ENCODE measurements at places on chromosomes 6 and 20.
A peak's percentile ranks its signal among the peaks of the same experiment; 100 is the strongest.

DNA sequence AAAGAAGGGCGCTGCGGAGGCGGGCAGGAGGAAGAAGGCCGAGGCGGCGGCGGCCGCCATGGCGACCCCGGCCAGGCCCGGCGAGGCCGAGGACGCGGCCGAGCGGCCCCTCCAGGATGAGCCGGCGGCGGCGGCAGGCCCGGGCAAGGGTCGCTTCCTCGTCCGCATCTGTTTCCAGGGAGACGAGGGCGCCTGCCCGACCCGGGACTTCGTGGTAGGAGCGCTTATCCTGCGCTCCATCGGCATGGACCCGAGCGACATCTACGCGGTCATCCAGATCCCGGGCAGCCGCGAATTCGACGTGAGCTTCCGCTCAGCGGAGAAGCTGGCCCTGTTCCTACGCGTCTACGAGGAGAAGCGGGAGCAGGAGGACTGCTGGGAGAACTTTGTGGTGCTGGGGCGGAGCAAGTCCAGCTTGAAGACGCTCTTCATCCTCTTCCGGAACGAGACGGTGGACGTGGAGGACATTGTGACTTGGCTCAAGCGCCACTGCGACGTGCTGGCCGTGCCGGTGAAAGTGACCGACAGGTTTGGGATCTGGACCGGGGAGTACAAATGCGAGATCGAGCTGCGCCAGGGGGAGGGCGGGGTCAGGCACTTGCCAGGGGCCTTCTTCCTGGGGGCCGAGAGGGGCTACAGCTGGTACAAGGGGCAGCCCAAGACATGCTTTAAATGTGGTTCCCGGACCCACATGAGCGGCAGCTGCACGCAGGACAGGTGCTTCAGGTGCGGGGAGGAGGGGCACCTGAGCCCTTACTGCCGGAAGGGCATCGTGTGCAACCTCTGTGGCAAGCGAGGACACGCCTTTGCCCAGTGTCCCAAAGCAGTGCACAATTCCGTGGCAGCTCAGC is 780 bp downstream of the ZCCHC3 start:
- H3K4me1 ChIP-seq = peaks cover 37% of the 10 kb centered on the region
- peak overlapping the region; percentile 81 for H3K27ac ChIP-seq
- no peaks in the 10 kb centered on the region for H3K27me3 ChIP-seq
- peak; percentile 60 for DNase-seq

- H3K27me3 ChIP-seq = no peaks in the 10 kb centered on the region
- no peak overlapping the region for H3K4me3 ChIP-seq
- H3K27ac ChIP-seq = no peak overlapping the region
- no peak for DNase-seq
- H3K36me3 ChIP-seq = peaks cover 43% of the 10 kb centered on the region
- H3K4me1 ChIP-seq = no peaks in the 10 kb centered on the region
These were observed 6.9 kb upstream of the RPL10A start for GRCh38 chr6:35461270-35461669.

DNA sequence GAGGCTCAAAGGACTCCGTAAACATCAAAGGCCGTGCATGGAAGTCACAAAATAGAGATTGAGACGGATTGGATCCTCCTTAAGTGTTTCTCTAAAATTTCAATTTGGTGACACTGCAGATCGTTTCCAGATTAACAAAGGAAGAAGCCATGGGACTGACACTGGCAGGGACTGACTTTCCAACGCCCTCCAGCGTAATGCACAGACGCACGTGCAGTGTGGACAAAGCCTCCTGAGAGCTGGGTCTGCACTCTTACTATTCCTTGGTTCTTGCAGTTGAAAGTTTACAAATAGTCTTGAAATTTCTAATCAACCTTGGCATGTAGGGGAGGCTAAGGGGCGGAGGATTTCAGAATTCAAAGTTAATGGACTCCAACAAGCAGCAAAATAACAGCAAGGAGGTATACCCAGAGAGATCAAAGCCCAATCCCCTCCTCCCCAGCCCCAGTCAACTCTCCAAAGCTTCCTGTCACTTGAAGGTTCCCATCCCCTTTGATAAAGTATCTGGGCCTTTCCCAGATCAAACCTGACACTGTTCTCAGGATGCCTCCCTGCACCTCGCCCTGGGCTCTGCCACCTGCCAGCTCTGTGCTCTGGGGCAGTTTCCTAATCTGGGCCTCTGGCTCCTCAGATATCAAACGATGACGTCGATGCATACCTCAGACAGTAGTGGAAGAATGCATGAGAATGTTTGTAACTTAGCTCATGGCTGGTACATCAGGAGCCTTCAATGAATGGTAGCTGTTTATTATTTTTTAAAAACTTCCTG is 106.5 kb upstream of the TRAF3IP2 start:
- peak overlapping the region; percentile 6 for H3K27ac ChIP-seq
- H3K27me3 ChIP-seq = no peaks in the 10 kb centered on the region
- no peak for DNase-seq
- no peak overlapping the region for H3K4me3 ChIP-seq
- peaks cover 4% of the 10 kb centered on the region for H3K4me1 ChIP-seq
- peaks cover 73% of the 10 kb centered on the region for H3K36me3 ChIP-seq

- no peak overlapping the region for H3K27ac ChIP-seq
- H3K27me3 ChIP-seq = no peaks in the 10 kb centered on the region
- DNase-seq = no peak
- no peaks in the 10 kb centered on the region for H3K4me1 ChIP-seq
These were observed 27.9 kb downstream of the PLCG1 start for GRCh38 chr20:41165001-41165882.

DNA sequence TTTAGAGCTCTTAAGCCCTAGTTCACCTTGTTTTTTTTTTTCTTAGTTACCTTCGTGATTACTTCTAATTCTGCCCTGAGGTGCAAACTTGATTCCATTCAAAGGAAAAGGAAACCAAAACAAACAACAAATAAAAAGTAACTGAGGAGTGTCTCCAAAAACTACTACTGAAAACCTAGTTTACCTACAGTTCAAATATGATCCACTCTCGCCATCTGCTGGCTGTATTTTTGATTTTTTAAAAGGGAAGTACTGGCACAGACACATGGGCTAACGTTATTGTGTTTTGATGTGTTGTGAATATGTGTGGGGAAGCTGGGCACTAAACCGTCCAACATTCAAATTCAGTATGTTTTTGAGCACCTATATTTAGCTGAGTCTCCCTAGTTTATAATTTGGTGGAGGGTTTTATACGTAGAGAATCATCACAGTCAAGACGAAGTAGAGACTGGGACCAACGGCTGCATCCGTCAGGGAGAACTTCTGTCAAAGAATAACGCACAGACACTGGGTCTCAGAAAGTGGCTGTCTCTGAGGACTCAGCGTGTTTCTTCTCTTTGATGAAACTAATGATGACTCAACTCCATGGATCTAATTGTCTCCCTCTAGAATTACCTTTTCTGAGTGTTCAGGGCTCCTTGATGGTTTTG is 373.5 kb upstream of the BTBD3 start:
- no peaks in the 10 kb centered on the region for H3K36me3 ChIP-seq
- no peaks in the 10 kb centered on the region for H3K4me1 ChIP-seq
- no peak overlapping the region for H3K27ac ChIP-seq

DNA sequence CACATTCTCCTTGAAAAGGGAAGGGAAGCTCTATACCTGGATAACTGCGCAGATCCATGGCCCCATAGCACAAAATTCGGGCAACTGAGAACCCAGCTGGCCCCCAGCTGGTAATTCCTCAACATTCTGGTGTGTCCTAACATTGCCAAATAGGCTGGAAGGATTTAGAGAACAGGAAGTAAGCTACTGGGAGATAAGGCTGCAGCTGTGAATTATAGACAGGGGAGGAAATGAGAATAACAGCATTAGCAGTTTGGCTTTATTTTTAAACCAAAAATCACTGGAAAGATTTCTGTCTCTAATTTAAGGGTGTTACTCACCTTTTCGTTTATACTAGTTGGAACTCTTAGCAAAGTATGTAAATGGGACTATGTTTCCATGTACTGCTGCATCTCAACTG is 97.2 kb downstream of the TULP4 start:
- peaks cover 16% of the 10 kb centered on the region for H3K36me3 ChIP-seq
- no peaks in the 10 kb centered on the region for H3K27me3 ChIP-seq
- DNase-seq = no peak
- peaks cover 8% of the 10 kb centered on the region for H3K4me1 ChIP-seq

DNA sequence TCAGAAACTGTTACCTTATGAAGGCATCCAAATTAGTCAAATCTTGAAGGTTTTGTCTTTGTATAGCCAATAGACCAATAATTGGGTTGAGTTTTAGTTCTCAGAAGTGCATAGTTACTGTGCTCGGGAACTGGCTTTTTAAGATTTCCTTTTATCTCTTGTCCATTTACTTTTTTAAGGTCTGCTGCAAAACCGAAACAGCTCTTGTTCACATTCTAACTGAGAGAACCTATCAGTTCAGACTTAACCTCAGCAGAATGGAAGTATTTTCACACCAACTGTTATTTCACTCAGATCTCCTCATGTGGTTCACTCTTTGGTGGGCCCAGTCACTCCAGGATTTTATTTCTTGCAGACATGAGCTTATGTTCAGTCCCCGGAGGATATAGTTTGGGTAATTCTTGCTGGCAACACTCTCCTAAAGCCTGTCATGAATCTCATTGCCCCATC is 55.5 kb downstream of the TPBG start:
- no peak for DNase-seq
- no peak overlapping the region for H3K4me3 ChIP-seq
- no peak overlapping the region for H3K27ac ChIP-seq

- DNase-seq = no peak
- no peaks in the 10 kb centered on the region for H3K36me3 ChIP-seq
- peak overlapping the region; percentile 52 for H3K27ac ChIP-seq
- peaks cover 60% of the 10 kb centered on the region for H3K4me1 ChIP-seq
These were observed 144.9 kb upstream of the OLIG3 start for GRCh38 chr6:137638926-137639706.

GRCh38 chr20:41716436-41716835 is 98.3 kb upstream of the CHD6 start:
- H3K27me3 ChIP-seq = peaks cover 6% of the 10 kb centered on the region
- no peaks in the 10 kb centered on the region for H3K4me1 ChIP-seq
- no peak for DNase-seq
- H3K36me3 ChIP-seq = no peaks in the 10 kb centered on the region
